ENCODE measurements at places on chromosomes 5 and 9.

DNA sequence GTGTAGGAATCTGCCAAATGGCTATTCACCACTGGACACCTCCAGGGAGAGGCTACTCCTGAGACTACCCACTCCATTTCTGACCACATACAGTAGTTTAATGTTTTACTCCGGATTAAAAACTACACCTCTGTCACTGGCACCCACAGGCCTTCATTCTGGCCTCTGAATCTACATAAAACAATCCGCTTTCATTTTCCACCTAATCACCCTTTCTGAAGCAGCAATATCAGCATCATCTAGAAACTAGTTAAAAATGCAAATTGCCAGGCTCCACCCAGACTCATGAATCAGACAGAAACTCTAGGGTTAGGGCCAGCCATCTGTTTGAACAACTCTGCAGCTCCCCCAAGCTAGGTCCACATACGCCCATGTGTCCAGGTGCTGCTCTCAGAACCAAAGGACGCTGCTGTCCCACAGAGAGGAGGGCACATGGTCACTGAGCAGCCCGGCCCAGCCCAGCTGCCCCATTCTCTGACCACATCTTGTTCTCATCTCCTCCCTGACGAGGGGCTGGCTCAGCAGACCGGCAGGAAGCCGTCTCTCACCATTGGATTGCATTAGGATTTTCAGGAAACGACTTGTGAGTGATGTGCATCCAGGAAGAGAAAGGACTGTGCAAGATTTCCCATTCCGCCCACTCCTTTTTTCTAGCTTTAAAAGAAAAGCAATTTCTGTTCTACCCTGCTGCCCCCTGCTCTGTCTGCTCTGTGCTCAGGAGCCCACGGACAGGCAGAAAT, 34.7 kb downstream of the ADAM19 start:
- no peak for DNase-seq

DNA sequence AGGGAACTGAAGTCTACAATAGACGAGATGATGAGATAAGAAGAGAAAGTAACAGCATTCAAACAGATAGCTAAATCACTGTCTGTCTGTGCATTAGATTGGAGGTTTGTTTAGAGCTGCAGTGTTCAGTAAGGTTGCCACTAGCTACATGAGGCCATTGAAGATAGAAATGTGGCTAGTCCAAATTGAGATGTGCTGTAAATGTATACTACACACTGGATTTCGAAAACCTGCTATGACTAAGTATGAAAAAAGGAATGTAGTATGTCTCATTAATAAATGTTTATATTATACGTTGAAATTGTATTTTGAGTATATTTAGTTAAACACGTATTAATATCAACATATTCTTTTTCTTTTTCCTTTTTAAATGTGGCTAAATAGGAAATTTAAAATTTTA, 142.1 kb downstream of the XRCC4 start:
- no peak for DNase-seq

- DNase-seq: no peak
These were observed 74.3 kb downstream of the MAT2B start for GRCh38 chr5:163579729-163580128.

DNA sequence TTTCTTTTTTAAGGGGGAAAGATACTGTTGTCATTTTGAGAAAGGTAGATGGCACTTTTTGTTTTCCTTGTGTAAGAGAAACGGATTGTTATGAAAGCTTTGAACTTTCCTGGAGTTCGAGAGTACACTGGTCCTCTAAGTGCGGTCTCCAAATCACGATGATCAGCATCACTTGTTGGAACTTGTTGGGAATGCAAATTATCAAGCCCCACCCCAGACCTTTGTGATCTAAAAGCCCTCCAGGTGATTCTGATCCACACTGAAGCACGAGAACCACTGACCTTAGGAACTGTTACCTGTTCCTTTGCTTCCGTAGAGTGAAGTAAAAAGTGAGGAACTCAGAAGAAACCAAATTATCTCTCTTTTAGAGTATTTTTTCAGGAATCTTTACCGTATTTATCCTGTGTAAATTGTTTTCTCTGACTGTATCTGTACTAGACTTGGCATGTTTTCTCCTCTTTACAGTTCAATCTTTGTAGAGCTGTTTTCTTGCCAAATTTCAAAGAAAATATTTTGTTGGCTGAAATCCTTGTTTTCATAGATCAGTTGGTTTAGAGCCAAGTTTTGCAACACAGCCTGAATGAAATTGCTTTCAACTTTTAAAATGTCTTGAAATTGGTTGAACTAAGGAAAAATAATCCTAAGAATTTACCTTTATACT, 4.0 kb downstream of the MAT2B start:
- no peak for DNase-seq

DNA sequence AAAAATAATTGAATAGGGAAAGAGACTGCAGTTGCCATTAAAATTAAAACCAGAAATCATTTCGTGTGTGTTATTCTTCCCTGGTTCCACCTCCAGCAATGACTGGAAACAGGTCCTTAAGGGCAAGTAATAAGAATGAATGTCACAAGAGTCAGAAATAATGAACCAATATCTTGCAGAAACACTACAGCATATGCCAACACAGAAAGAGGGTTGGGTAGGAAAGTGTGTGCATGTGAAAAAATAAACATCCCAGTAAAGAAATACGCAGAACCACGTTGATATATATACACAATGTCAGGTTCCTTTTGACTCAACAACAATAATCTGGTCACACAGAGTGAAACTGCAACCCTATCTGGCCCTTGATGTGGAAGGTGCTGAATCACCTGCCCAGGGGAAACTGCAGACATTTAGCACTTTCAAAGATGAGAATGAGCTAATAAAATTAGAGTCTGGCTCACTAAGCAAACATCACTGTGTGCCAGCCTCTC, 15.0 kb downstream of the HMHB1 start:
- no peak for DNase-seq

- DNase-seq: no peak
These were observed 291.4 kb upstream of the ISL1 start for GRCh38 chr5:51091816-51092215.

DNA sequence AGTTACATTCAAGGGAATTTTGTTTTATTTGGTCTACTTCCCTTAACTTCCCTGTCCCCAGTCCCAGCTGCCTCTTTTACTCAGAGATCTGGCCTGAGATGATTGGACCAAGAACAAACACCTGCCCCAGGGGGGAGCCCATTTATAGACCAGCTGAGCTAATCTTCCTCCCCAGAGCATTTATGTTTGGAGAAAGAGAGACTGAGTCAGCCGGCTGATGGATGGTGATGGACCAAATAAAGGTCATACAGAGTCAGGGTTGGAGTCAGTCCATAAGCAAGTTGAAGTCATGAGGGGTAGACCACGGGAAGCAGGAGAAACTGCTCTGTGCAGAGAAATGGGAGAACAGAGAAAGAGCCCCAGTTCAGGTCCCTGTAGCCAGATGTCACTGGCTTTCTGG, 77.7 kb downstream of the TMEM174 start:
- no peak for DNase-seq

DNA sequence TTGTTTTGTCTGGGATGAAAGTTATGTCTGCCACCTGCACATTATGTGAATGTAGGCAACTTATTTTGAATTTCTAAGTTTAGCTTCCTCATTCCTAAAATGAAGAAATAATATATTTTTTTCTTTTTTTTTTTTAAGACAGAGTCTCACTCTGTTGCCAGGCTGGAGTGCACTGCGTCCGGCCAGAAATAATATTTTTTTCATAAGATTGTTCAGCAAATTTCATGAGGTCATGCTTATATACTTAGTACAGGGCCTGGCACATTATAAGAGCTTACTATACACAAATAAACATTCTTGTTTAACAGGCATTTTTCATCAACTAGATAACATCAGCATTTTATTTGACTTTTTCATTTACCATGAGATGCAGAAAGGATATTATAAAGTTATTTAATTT, 368.5 kb downstream of the GABRG2 start:
- DNase-seq: no peak

Data from NCI-H187 treated with DMSO at 0.1 percent for 48 hours (cell line).